ENCODE measurements at places on chromosomes 7 and 10.

DNA sequence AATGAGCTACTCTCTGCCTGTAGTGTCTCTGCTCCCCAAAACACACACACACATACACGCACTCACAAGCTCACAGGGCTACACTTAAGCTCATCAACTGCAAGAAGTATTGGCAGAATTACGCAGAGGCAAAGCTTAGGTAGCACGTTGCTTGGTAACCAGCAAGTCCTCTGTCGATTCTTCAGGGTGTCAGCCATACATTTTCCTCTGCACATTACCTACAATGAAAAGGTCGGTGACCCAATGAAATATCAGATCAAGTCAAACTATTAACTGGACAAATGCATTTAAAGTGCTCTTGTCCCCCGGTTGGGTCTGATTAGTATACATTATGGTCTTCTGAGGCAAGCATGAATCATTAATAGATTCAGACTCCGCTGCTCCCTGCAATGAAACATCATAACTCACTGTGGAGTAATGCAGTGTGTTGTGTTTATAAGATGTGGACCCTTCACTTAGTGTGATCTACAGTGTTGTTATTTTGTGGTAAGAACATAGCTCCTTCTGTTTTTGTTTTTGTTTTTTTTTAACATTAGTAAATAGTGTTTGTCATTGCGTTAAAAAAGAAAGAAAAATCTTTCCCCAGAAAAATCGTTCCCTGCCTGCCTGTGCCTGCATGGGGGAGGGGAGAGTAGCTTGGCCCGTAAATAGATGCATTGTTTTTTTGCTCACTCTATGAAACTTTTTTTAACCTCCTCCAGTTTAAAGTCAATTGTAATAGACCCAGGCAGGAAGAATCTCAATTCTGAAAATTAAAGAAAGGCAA, 325.5 kb downstream of the SFMBT2 start:
- no peak for DNase-seq

DNA sequence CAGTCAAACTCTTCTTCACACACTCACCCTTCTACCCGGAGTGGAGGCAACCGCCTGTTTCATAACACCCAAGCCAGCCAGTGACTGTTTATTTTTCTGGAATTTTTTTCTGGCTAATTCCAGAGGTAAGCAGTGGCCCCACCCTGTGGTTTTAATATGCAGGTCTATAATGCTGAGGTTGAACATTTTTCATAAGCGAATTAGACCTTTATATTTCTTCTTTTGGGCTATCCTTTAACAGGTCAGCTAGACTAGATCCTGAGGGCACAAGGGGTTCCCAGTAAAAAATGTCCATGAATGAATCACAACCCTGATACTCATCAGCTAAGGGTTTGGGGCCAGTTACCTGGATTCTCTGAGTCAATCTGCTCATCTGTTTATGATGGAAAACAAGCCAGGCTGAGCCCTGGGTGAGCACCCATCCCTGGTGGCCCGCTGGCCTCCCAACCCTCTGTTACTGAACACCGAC, 76.2 kb downstream of the GRB10 start:
- DNase-seq, result peak; percentile 53

DNA sequence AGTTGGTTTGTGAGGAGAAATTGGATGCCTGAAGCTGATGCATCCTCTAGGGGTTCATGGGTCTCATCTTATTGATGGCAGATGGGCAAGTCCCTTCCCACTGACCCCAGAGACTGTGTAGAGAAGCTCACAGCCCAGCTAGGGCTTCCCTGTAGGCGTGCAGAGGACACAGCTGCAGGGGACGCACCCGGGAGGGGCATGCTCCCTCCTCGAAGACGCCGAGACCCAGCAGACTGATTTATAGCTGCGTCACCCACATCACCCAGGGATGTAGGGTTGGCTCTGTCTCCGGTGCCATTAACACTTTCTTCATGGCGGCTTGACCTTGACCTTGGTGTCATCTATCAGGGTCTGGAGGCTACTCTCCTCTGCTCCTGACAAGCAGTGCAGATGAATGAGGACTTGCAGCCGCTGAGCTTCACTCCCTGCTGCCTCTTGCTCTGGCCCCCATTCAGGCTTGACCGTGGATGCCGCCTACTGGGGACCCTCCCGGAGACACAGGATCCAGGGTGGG, 549.7 kb downstream of the TCERG1L start:
- no peak for DNase-seq

DNA sequence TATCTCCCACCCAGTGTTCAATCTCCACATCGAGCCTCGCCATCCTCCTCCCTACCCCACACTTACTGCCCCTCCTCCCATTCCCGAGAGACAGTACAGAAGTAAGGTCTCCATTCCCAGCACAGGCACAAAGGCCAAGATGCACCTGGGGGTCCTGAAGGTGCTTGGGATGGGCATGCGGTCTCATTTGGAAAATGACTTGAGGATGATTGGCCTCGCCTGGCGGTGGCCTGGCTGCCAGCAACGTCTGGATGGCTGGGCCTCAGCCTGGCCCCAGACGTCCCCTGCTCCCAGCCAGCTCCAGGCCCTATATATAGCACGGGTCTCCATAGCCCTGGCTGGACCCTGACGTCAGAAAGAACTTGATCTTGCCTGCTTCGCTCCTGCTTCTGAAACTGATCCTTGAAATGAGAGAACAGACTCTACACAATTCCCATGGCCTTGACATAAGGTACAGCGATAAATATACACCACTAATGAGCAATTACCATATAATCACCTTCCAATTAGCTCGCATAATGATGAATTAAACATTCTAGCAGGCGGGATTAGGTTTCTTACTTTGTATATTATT, 11.8 kb downstream of the EMX2 start:
- no peak for DNase-seq

- DNase-seq, result no peak
Measured at GRCh38 chr7:91411060-91411459, 146.8 kb downstream of the FZD1 start.

- DNase-seq, result peak; percentile 19
Measured at GRCh38 chr10:60525716-60526585, 136.3 kb upstream of the ANK3 start.

GRCh38 chr7:13742126-13742525, 247.3 kb downstream of the ETV1 start:
- peak; percentile 44 for DNase-seq

DNA sequence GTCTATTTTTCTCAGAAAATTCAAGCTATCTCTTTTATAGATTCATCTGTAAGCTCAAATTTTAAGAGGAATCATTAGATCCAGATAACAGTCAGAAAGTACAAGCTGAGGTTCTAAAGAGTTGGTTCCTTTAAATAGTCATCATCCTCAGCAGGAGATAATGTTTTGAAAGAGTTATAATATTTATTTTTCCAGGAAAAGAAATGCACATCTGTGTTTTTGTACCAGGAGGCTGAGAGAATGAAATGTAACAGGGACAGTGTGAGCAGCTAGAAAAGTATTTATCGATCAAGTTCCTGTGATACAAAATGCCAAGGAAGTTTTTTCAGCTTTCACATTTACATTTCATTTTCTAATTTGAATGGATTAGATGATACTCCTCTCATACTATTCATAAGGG, 120.2 kb upstream of the LRRTM3 start:
- DNase-seq, result no peak

- DNase-seq, result no peak
Measured at GRCh38 chr7:129862682-129863081, 90.1 kb downstream of the UBE2H start.

DNA sequence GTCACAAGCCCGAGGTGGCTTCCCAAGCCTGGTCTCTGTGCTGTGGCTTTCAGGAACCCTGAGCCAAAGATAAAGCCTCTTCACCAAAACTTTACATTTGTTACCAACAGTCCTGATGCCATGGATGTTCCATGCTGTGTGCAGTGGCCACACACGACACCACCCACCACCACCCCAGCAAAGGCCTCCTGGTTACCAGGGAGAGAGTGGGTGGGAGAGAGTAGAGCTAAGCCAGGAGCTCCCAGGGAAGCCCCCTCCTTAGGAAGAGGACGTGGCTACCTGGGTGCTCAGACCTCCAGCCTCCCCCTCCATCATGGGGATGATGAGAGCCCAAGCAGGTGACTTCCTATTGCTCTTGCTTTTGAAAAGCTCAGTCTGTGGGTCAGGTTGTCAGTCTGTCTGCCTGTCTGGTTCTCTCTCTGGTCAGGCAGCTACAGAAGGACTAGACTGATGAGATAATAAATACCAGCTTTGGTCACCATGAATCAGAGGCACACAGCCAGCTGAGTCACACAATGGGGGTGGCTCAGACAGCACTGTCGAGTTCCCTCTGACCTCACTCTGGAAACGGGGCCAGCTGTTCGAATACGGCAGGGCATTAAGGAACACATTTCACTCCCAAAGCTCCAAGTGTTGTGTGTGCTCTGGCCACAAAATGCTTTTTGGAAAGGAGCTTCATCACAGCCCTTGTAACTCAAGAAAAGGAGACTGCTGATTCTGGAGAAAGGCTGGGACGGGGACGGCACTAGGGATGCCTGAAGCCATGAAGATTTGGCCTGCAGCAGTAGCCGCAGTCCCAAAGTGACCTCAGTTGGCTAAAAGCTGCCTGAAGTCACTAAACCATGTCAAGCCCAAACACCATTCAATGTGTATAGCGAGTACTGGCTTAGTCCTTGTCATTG, 166.0 kb downstream of the FANK1 start:
- peak; percentile 97 for DNase-seq

- DNase-seq, result no peak
Measured at GRCh38 chr7:149156898-149157297, 9.6 kb downstream of the ZNF398 start.

- no peak for DNase-seq
Measured at GRCh38 chr7:66910789-66911188, 10.2 kb upstream of the TMEM248 start.

GRCh38 chr7:63041786-63042185, 956.9 kb upstream of the ZNF722 start:
- DNase-seq, result no peak

GRCh38 chr7:70700055-70700940, 431.6 kb upstream of the GALNT17 start:
- DNase-seq, result no peak

Measured in mammary epithelial cell (primary cell).